ENCODE measurements at places on chromosomes 5 and 9.

GRCh38 chr9:110036286-110036685 lies 171.7 kb downstream of the C9orf152 start:
- DNase-seq, result no peak

GRCh38 chr5:39076757-39077728 lies 2.8 kb upstream of the RICTOR start:
- no peak for DNase-seq

DNA sequence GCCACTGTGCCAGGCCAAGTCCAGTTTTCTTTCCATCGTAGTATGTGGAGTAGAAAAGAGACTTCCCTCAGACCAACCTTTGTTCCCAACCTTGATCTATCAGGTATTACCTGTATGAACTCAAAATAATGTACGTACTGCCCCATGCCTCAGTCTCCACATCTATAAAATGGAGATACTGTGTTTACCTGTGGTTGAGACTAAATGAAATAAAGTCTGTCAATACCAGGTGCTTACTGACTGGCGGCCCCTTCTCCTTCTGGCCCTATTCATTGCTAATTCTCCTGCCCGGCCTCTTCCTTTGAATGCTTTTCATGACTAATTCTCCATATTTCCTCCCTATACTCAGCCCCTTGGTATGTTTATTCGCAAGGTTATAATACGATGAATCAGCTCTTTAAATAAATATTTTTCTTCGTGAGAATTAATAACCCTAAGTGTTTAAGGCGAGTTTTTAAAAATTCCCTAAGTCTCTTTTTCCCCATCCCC lies 89.6 kb upstream of the BASP1 start:
- no peak for DNase-seq

DNA sequence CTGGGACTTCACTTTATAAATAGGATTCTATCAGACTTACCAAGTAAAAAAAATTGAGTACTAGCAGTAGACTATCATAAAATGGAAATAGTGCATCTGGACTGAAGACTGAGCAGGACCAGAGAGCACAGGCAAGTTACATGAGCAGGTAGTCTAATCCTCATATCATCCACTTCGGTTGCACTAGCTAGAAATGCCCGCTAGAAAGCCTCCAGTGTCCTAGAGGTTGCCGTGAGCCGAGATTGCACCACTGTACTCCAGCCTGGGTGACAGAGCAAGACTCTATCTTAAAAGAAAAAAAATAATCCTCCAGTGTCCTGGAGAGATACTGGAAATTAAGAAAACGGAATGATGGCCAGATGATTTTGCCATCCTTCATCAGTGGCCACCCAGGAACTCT lies 20.0 kb downstream of the C5orf47 start:
- no peak for DNase-seq

DNA sequence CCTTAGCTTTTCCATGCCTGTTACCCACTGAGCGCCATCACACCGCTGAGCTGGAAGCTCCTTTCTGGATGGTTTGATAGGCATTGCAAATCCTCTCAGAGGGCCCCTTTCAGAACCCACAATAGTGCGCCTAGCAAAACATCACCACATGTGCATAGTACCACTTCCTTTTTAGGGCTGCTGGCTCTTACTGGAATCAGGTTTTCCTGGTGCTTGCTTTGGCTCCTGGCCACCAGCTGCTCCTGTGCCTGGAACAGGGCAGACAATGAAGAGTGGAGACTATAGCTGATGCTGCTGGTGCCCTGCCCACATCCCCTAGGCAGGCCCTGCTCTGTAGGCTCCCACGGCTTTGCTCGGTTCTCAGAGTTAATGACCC lies 163.6 kb upstream of the SEMA6A start:
- no peak for DNase-seq

DNA sequence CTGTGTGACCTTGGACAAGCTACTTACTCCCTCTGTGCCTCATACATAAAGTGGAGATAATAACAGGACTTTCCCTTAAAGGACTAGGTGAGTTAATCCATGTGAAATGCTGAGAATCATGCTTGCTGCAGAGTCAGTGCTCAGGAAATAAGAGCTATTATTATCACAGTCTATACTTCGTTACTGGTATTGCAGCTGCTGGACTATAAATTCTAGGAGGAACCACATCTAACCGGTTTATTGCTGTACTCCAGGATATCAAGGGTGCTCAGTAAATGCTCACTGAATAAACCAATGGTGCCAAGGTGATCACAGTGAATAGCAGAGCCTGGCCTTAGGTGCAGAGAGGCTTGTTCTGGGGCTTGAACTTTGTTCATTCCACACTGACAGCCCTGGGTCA lies 69.3 kb downstream of the HSPA4 start:
- DNase-seq, result no peak

DNA sequence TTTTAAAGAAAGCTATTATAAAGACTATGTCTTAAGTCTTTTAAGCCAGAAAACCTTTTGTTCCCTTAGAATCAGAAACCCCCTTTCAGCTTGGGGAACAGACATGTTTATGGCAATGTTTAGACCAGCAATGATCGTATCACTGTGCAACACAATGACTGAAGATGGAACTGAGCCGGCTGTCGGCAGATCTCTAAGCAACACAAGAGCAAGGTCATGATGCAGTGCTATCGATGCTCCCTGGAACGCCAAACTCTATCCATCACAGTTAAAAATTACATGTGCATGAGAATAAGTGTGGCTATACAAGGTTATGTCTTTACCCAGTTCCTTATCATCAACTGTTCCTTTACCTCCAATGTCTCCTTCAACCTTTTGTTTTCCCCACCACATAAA lies 1.8 kb upstream of the RNF44 start:
- DNase-seq, result no peak

DNA sequence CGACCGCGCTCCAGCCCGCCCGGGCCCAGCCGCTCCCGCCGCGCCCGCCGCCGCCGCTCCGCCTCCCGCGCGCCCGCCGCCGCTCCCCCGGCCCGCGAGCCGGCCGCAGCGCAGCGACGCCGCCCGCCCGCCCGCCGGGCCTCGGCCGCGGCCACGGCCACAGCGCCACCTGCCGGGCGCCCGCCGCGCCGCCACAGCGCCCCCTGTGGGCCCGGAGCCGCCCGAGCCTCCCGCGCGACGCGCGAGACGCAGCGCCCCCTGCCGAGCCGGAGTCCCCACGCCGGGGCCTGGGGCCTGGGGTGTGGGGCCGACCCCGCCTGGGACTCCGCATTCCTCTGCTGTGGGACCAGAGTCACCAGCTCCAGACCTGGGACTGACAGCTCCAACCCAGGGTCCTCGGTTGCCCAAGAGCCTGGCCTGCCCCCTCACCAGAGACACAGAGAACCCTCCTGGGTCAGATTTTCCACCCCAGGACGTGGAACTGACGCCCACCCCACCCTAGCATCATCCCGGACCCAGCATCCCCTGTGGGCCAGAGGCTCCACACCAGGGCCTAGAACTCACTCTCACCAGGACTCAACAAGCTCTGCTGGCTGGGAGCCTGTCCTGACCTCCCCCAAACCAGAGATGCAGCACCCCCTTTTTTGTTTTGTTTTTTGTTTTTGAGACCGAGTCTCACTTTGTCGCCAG lies at the start of gene RAPGEF1:
Gene RAPGEF1 (minus strand): TSS at position 118 of the 690 bp plus-strand sequence. CDS start 246 bp downstream, outside the sequence.
- peak; percentile 82 for DNase-seq

- DNase-seq, result no peak
These were observed 3.9 kb downstream of the IL9 start for GRCh38 chr5:135891791-135892190.

DNA sequence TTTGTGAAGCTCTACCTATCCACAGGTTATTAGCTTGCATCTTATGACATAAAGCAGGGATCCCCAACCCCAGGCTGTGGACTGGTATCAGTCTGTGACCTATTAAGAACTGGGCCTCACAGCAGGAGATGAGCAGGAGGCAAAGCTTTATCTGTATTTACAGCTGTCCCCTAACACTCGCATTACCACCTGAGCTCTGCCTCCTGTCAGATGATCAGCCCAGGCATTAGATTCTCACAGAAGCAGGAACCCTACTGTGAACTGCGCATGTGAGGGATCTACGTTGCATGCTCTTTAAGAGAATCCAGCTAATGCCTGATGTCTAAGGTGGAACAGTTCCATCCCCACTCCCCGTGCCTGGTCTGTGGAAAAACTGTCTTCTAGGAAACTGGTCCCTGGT lies 19.7 kb downstream of the FBXW11 start:
- DNase-seq, result no peak

DNA sequence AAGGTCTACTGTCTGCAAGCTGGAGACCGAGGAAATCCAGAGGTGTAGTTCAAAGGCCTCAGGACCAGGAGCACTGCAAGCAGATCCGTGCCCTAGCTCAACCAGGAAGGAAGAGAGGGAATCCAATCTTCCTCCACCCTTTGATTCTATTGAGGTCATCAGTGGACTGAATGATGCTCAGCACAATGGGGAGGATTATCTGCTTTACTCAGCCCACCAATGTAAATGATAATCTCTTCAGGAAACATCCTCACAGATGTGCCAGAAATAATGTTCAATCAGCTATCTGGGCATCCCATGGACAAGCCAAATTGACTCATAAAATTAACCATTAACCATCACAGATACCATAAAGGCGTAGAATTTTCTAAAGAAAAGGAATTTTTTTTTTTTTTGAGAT lies 92.0 kb downstream of the BASP1 start:
- no peak for DNase-seq

DNA sequence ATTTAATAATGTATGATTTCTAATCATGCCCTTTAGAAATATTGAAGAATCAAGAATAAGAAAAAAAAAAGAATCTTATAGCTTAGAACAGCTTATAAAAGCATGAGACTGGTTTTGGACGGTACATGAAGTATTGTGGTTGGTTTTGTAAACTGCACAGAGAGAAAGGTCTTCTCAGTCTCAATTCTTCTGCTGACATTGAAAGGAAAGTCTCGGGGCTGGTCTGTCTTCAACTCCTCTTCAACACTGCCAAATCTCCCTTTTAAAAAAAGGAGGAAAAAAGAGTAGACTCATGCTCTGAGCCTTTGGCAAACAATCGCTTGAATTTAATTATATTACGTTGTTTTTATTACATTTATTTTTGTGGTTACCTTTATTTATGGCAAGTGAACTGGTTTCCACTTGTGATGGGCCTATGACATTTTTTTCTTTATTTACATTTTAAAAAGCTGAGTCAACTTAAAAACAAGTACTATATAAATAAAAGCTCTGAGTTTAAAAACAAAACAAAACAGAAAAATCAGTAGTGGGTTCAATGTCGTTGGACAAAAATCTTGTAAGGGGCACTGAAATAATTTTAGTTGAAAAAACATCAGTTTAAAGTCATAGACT lies 32.8 kb upstream of the EBF1 start:
- DNase-seq, result no peak

DNA sequence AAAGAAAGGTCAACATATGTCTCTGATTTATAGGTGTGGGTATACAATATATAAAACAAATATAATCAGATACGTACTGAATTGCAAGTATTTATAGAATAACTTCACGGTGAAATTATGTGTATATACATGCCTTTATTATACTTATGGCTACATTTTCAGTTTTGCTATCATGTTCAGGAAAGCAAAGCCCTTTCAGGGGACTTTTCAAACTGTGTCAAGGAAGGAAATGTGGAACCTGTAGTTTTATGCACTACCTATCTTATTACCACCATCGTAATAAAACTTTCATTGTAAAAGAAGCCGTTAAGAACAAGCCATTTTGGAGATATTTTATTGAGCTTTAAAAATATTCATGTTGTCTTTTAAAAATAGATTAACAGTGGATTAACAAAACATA lies 257.2 kb downstream of the PJA2 start:
- no peak for DNase-seq

DNA sequence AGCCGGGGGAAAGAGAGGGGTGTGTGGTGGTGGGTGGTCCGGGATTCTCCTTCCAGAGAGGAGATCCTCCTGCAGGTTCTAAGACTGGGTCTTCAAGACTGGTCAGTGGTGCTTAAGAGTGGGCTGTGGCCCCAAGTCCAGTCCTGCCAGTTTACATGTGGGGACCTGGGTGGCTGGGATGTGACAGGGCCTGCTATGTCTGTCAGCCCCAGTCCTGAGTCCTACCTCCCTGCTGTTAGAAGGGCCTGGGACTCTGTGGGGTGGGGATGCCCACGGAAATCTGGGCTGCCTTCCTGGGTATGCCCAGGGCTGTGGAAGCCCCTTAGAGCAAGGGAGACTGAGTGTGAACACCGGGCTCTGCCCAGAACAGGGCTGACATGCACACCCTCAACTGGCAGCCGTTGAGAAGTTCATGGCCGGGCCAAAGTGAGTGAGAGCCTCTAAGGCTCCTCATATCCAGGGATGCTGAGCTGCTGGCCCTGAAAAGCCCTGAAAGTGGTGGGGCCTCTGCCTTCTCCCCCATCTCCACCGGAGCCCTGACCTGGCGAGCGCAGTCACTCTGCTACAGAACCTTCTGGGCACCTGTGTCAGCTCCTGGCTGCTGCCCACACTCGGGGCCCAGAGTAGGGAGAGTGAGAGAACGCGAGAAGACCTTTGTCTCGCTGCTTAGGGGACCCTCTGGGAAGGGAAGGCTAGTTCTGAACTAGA lies 1.7 kb downstream of the PHF2 start:
- peak; percentile 20 for DNase-seq

- no peak for DNase-seq
These were observed at the start of gene PTPN3 for GRCh38 chr9:109498195-109499092. Gene PTPN3, minus strand, starts transcription at chr9:109498307. Its CDS starts 34,873 bp downstream, at chr9:109463434.

DNA sequence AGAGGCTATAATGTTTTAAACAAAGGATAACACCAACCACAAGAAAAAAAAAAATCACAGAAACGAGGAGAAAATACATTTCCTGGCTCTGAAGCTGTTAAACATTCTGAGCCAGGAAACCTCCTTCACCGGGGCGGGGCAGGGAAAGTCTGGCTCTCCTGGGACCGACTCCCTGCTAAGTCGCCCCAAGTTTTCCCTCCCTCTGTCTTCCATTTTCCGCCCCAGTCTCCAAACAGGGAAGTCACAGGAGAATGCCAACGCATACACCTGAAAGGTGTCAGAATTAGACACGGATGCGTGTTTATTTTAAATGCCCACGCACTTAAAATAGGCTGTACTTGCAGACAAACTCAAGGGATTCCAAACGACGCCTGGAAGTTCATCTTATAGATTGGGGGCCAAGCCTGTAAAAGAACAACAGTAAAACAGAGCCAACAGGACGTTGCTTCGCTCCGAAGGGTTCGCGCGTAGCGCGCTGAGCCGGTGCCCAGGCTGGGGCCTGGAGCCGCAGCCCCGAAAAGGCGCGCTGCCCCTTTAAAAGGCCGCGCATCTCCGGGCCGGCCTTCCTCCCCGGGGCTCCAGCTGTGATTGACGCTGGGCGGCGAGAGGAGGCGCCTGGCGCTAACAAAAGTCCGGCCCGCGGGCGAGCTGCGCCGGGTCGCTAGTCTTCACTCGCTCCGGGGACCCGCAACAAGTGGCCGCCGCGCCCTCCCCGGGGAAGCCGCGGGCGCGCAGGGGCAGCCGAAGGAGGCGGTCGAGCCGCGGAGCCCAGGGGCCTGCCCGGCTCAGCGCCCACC lies at the start of gene FBXL7:
Gene FBXL7 (plus strand): TSS at position 653 of the 797 bp plus-strand sequence.
- no peak for DNase-seq

GRCh38 chr9:109945573-109945972 lies 165.6 kb downstream of the PALM2AKAP2 start:
- DNase-seq, result no peak

- peak; percentile 41 for DNase-seq
These were observed 42.8 kb downstream of the NEURL1B start for GRCh38 chr5:172683645-172684471.

DNA sequence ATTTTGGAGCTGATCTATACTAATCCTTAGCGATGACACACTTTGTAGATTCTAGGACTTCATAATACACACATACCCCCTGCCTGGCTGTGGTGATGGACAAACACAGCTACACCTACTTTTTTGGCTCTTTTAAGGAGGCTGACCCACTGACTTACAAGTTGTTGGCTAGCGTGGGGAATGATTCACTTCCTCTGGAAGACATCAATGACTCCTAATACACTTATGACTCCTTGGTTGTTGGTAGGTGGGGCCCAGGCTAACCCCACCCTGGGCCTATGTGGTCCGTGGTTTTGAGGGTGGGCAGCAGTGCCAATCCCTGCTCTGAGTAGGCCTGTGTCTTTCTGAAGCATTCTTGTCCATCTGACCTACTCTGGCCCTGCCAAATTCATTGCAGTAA lies 144.4 kb downstream of the SLC12A2 start:
- no peak for DNase-seq
